ENCODE measurements at places on chromosomes 7 and 10.

DNA sequence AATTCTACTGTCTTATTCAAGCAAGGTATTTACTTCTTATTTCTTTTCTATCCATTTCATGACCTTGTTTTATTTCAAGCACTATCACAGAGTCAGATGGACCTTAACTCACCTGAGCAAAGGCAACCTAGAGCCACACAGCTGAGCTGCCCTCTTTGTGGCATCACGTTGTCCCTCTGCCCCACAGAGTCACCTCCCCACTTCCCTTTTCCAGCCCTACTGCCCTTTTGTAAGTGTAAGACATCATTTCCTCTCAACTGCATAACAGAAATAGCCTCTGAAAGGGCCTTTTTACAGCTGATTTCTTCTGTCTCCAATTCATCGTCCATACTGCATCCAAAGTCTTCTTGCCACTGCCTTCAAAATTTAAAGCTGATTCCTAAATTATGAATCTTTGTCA is 946.0 kb downstream of the NRG3 start:
- DNase-seq, result no peak

DNA sequence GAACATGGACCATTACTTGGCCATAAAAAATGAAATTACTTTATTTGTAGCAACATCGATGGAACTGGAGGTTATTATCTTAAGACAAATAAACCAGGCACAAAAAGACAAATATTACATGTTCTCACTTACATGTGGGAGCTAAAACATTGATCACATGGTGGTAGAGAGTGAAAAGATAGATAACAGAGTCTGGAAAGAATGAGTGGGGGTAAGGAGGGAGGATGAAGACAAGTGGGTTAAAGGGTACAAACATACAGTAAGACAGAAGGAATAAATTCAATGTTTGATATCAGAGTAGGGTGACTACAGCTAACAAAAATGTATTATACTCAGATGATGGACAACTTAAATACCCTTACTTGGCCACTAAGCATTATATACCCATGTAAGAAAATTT is 100.0 kb upstream of the WNT16 start:
- no peak for DNase-seq

GRCh38 chr7:66769833-66770512 is 29.4 kb downstream of the RABGEF1 start:
- no peak for DNase-seq

- no peak for DNase-seq
These were observed 89.6 kb downstream of the LRRC4 start for GRCh38 chr7:127941476-127942210.

GRCh38 chr7:158186406-158186805 is 401.2 kb downstream of the PTPRN2 start:
- DNase-seq, result no peak

- DNase-seq, result no peak
These were observed 12.8 kb downstream of the SUGCT start for GRCh38 chr7:40147371-40148246.

DNA sequence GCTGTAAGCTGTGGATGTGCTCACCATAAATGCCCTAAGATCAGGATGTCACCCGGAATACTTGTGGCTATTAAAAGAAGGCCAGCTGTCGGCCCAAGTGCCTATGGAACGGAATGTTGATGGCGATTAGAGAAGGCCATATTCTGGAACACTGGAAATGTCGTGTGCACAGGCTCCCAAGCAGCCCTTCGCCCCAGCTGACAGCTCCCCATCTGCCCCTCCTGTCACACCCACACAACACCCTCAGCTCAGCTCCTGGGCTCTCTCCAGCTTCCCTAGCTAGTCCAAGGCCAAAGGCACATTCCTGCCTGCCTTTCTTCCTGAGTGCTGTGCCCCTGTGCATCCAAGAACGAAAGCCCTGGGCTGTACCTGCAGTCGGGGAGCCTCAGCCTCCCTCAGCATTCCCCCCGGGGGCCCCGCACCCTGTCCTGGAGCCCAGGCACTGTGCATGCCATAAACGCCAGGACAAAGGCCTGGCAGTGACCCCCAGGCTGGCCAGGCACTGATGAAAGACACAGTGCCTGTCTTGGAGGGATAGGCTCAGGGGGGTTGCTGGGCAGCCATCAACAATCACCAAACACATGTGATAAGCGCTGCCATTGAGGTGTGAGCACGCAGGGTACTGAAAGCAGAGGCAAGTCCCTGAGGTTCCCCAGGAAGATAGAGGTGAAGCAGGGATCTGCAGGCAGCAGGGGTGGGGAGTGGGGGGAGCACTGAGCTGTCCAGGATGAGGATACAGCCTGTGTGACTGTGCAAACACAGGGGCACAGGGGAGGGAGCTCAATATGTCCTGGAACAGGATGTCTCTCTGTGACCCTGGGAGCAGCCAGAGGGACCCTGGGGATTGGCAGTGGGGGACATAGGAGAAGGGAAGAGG is 3.7 kb upstream of the LDB3 start:
- no peak for DNase-seq

- no peak for DNase-seq
These were observed 24.3 kb downstream of the BTBD16 start for GRCh38 chr10:122295451-122295809.

GRCh38 chr10:128178302-128178958 is 52.2 kb upstream of the MKI67 start:
- DNase-seq, result peak; percentile 59

DNA sequence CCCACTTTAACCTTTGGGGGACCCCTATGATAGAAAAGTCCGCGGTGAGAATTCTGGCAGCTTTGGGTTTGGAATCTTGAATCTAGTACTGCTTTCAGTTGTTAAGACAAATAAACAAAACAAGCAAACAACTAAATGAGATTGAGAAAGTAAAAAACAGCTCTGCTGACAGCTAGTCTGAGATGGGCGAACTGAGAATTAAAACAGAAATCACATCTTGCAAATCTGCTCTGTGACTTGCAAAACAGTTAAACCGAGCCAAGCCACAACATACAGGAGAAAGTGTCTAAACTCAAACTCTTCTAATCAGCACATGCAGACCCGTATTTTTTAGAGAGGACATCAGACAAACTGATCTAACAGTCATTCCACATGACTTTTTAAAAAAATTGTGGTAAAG is 110.4 kb downstream of the SH2D4B start:
- no peak for DNase-seq

- DNase-seq, result no peak
These were observed 114.5 kb downstream of the PON1 start for GRCh38 chr7:95209788-95210187.

- DNase-seq, result peak; percentile 6
These were observed 18.4 kb downstream of the ZNF775 start for GRCh38 chr7:150397346-150398107.

DNA sequence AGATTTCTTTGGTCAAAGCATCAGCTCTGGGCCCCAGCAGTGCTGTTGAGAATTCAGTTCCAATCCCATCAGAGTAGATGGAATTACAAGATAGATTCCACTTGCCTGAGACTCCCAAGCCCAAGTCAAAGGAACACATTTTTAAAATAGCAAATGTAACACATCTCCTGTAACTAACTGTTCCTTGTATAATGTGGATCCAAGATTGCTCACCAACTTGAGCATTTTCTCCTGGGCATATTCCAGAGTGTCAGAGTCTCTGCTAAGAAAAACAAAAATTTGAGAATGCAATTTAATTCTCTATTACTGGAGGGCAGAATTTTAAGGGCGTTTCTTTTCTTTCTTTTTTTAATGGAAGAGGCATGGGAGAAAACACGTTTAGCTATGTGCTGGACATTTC is 136.7 kb downstream of the NEBL start:
- DNase-seq, result no peak

GRCh38 chr7:148625342-148625741 is 34.8 kb downstream of the C7orf33 start:
- peak; percentile 48 for DNase-seq

GRCh38 chr7:134195252-134195651 is 68.1 kb downstream of the LRGUK start:
- DNase-seq, result no peak

GRCh38 chr7:151161757-151162156 is 5.7 kb downstream of the GBX1 start:
- DNase-seq, result no peak

DNA sequence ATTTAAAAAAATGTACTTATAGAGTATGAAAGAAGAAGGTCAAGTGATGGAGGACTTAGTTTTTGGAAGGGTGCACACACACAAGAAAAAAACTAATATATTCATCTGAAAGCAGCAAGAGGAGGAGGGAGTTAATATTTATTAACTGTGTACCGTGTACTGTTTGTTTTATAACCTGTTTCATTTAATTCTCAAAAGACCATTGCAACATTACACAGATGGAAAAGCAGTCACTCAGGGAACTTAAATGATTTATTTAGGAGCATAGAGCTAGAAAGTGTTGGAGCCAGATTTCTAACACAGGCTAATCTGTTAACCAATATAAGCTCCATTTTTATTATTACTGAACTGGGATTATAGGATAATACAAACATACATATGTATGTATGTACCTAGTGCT is 36.7 kb downstream of the GLCCI1 start:
- no peak for DNase-seq

- DNase-seq, result peak; percentile 27
These were observed 145.9 kb downstream of the LRRC4 start for GRCh38 chr7:127885222-127885772.

- DNase-seq, result no peak
These were observed 570.2 kb downstream of the PHTF2 start for GRCh38 chr7:78368771-78369170.

DNA sequence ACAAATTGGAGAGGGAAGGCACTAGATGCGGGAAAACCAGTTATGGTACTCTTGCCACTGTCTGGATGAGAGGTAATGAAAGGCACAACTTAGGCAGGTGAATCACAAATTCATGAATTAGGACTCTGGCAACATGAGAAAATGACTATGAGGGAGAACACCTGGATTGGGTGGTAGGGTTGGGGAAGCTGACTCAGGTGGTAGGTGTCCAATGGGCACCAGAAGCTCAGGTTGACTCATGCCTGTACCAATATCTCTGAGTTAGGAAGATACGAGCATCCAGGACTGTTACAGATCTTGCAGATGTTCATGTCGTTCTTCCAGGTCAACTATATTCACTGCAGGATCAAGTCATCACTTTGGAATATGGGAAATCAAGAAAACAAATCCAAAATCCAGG is 56.7 kb downstream of the NPY start:
- DNase-seq, result no peak

DNA sequence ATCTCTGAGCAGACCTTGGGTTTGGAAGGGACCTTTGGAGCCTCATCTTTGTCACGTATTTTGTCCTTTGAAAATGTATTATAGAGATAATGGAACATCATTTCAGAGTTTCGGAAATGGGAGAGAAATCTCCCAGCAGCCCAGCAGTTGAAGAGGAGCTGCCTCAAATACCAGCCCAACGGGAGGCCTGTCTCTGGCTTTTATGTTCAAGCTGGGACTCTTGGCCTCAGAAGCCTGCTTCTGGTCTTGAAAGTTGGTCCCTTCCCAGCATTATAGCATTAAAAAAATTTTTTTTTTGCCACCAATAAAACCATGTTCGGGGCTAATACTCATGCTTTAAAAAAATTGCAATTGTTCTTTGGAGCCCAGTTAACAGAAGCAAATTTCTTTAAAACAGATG is 73.4 kb upstream of the CTBP2 start:
- no peak for DNase-seq

DNA sequence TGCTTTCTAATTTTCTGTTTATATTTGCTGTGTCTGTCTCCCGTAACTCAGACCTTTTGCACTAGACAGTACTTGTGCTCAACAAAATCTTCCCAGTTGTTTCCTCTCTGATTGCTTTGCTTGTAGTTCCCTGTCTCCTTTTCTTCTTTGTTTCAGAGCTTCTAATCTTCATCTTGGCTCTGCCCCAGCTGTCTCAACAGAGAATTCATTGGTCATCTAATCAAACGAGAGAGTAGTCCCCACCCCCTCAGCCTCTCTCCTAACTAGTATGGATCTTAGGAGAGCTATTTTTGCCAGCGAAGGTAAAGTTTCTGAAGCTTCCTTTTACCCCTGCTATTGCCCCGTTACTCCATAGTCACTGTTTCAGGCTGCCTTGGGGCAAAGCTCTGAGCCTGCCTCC is 32.8 kb downstream of the SLC26A4 start:
- no peak for DNase-seq

DNA sequence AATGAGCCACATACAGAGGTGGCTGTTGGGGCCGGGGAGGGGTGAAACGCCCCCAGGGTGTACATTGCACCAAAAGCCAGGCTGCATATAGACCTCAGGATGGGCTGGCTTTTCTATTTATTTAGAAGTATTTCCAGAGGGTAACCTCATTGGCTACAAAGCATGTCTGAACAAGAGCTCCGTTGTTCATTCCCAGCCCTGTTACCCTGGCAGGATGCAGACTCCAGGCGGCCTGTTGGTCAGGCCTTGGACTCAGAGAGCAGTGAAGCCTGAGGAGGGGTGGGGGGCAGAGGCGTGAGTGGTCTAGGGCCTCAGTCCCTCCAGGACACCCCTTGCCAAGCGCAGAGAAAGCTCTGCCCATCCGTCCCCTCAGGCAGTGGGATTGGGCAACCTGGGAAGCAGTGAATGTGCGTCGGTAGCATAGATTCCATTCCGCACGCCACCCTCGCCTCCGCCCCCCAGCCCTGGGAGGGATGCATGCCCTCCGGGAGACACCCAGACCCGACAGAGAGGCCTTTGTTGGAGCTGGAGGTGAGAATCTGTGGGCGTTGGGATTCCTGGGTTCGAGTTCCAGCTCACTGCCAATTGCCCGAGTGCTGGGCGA is 41.9 kb downstream of the TCF7L2 start:
- no peak for DNase-seq

- DNase-seq, result peak; percentile 52
These were observed at the start of gene KMT2C for GRCh38 chr7:152435384-152436110. Gene KMT2C, minus strand, starts transcription at chr7:152436003. Its CDS starts 217 bp downstream, at chr7:152435786.

DNA sequence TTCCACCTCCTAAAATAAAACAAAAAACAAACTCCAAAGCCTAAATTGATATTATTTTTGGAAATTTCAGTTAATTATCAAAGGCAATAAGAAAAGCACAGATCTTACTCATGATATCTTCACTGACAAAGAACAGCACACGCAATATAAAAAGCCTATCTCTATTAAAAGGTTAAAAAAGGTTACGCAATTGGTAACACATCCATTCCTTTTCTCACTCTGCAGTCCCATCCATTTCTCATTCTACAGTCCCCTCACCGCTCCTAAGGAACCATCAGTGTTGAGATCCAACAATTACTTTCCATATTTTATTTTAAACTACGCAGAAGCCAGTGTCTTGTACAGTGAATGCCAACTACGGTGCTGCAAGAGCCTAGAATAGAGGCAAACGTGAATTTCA is 1.3 kb downstream of the SEC61G start:
- no peak for DNase-seq

DNA sequence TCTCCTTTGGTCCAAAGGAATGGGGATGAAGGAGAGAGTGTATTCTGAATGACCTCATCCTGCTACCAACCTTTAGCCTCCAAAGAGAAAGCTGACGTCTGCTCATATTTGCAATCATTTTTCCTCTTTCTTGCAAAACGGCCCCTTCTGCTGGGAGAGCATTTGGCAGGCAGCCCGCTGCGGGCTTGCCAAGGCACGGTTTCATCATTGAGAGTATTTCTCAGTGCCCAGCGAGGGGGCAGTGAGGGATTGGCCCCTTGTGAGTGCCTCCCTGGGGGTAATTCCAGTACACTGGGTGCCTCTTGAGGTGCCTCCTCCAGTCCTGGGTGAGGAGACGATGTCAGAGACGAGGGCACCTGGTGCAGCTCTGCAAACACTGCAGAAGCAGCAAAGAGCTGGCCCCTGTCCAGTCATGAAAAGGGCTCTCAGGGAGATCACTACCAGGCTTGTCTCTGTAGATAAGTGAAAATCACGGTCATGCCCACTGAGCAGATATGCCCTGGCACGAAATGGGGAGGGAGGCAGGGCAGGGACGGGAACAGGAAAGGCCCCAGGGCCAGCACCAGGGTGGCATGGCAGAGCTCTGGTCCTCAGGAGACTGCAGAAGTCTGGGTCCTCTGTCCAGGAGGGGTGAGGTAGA is 48.7 kb upstream of the SHH start:
- no peak for DNase-seq

Measured in WERI-Rb-1 (cell line).